Lower lobe of right lung (tissue), 2 donors: ENCODE measurements at places on chromosomes 1 and 21. TPM values are rescaled to one million over a fixed set of nuclear protein-coding genes. Genes with fewer than 3 reads are reported as not detected.

DNA sequence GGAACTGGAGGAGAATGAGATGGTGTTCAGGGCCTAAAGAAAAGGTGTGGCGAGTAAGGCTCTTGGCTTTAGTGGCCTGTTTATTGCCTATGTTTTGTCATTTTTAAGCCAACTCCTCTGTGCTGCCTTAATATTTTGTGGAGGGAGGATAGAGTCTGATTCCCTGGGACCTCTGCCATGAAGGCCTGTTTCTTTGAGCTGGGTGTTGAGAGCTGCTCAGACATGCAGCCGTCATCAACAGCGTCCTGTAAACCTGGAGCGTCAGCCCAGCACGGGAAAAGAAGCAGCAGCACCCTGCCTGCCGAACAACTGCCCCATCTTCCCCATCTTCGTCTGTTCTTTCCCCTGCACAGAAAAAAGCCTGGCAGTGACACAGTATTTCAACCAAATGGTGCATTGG is 27.1 kb upstream of the SNX27 start:
- no peak for DNase-seq

DNA sequence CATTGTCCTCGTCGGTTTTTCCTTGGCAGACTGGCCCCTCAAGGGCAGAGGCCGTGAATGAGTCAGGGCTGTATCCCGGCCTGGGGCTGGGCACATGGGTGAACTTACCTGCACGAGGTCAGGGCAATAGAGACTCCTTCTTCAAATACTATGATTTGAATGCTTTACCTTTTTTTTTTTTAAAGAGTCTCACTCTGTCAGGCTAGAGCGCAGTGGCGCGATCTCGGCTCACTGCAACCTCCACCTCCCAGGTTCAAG is 5.0 kb downstream of the LAPTM5 start:
- DNase-seq = no peak

GLMP gene
- 53.7 TPM for total RNA-seq

GRCh38 chr1:116908820-116909511 is 750 bp upstream of the PTGFRN start:
- DNase-seq = no peak
